NCI-H345 (cell line): ENCODE measurements at places on chromosomes 3 and 15.

DNA sequence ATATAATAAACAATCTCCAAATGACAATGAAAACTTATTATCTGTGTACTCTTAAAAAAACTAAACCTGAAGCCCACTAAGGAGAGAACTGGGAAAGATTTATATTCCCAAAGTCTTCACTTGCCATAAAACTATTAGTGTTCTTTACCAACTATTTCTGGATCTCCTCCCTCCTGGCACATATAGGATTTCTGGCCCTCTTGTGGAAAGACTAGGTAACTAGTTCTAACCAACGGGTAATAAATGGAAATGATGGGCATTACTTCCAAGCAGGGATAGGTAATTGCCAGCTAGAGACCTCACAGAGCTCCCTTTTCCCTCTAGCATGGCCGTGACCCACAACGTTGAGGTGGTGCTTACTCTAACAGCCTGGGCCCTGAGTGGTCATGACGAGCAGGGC lies 110.1 kb downstream of the DNAH12 start:
- peak; percentile 10 for DNase-seq

GRCh38 chr15:65286069-65286703 lies 497 bp downstream of the PARP16 start:
- DNase-seq = no peak

DNA sequence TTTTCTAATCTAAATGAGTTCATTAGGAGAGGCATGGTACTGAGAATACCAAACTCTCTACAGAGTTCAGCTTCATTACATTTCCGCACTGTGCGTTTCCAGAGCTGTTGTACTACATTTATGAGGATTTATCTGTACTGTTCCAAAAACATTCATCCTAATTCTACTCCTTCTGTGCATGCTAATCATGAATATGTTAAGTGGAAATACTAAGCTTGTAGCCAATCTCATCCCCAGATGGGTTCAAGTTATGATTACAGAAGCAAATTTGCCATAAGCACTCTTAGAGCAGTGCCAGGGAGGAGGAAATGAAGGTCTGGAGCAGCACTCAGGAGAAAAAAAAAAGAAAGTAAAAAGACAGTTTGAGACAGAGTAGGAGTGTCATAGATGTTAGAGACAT lies 544.3 kb downstream of the GBE1 start:
- no peak for DNase-seq

DNA sequence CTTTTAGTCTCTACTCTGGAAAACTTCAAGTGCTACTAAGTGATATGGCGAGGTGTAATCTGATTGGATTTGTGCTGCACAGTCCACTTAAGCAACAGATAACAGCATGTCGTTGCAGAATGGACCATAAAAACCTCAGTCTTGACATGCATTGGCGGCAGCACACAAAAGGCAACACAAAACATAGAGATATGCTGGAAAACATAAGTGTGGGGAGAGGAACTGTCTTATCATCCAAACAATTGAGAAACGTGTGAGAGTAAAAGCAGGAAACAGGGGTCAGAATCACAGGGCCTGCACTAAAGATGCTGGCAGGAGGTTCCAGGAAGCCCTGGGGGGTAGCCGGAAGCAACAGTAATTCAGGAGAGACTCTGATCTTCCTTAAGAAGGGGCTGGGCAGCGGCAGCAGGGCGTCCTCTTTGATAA lies 82.1 kb downstream of the CGNL1 start:
- DNase-seq = peak; percentile 12

DNA sequence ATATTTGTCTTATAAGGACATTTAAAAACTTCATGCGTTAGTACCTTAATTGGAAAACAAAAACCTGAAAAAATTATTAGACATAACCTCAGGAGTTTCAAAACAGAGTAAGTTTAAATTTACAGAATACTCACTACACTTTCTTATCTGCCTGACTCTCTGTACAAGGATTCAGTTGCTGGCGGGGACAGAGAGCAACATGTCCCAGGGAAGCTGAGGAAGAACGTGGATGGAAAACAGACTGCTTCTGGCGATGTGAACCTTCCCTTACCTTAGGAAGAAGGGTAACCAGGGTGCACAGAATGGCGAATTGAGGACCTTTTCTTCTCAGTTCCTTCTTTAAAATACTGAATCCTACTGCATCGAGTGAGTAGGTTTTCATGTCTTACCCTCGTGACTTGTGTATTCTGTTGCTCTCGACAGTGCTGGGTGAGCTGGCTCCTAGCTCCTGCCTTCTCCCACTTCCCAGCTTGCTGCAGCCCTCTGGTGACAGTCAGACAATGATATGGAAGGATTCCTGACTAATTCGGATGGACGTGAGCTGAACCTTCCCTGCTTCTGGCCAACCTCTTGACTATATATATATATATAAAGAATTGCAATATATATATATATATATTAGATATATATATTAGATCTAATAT lies 178.2 kb downstream of the PDZRN3 start:
- no peak for DNase-seq

DNA sequence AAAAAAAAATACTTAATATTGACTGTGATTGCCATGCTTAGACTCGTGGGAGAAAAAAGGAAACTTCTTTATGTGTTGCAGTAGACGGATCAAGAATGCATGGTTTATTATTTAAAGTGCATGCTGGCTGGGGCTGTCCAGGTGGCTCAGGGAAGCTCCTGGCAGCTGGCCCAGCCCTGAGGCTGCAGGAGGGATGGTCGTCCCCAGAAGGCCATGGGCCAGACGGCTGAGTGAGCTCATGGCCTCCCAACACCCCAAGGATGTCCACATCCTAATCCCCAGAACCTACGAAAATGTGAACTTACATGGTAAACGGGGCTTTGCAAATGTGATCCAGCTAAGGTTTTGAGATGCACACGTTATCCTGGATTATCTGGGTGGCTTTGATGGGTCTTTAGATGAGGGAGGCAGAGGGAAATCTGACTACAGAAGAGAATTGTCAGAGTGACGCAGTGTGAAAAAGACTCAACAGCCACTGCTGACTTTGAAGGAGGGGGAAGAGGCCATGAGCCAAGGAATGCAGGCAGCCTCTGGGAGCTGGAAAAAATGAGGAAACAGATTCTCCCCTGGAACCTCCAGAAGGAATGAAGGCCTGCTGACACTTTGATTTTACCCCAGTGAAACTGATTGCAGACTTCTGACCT lies 29.8 kb downstream of the ADAMTS17 start:
- DNase-seq = peak; percentile 3

DNA sequence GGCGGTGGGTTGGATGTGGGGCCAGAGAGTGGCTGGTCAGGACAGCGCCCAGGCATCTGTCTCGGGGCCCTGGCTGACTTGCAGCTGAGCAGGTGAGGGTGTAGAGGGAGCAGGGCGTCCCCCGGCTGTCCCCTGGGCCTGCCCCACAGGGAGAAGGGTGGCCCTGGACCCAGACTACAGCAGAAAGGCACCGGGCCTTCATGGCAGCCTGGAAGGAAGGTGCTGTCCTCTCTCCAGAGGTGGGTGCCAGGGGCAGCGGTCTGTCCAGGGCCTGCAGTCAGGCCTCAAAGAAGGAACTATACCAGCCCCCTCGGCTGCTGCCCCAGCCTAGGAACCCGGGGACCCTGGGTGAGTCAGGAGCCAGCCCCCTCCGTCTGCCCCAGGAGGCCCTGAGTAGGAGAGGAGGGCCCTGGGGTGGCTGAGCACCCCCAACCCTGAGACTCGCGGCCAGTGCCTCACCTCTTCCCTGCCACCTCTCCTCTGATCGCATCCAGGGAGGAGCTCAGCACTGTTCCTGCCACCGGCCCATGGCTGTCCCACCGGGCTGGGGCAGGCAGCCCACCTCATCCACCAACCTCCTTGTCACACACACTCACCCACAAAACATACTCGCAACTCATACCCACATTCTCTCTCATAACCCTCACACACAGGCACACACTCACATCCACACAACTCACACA lies 133.5 kb downstream of the FBLN2 start:
- no peak for DNase-seq

GRCh38 chr15:33826201-33826600 lies 142.1 kb upstream of the CHRM5 start:
- DNase-seq = no peak

GRCh38 chr15:44340410-44340809 lies 51.9 kb downstream of the GOLM2 start:
- no peak for DNase-seq

GRCh38 chr3:9940746-9941145 lies 7.1 kb downstream of the CRELD1 start:
- no peak for DNase-seq

- no peak for DNase-seq
Observed at GRCh38 chr3:40504636-40505430, 1.0 kb upstream of the ZNF620 start.

DNA sequence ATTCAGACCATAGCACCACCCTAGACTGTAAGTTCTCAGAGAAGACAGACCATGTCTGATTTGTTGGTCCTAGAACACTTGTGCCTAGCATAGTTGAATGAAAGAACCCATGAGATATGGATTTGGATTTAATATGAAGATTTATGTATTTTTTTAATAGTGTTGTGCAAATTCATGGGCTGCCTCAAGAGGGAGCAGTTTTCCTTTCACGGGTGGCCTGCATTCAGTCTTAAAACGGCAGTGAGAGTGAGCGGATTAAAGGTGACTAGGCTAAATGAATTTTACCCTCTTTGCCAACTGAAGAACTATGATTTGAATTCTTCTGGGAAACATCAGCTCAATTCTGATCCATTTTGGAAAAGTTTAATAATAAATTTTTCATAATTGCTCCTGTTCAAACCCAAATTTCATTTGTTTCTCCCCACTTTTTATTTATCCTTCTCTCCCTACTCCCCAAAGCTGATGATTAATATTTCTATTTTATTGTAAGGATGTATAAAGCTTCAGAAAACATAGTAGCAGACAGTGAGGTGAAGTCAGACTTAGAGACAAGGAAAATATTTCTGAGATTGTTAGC lies 67.3 kb downstream of the MORC1 start:
- no peak for DNase-seq

- no peak for DNase-seq
Observed at GRCh38 chr3:156910022-156910421, 83.9 kb downstream of the LEKR1 start.

GRCh38 chr15:85563731-85564130 lies 183.3 kb downstream of the AKAP13 start:
- DNase-seq = no peak

DNA sequence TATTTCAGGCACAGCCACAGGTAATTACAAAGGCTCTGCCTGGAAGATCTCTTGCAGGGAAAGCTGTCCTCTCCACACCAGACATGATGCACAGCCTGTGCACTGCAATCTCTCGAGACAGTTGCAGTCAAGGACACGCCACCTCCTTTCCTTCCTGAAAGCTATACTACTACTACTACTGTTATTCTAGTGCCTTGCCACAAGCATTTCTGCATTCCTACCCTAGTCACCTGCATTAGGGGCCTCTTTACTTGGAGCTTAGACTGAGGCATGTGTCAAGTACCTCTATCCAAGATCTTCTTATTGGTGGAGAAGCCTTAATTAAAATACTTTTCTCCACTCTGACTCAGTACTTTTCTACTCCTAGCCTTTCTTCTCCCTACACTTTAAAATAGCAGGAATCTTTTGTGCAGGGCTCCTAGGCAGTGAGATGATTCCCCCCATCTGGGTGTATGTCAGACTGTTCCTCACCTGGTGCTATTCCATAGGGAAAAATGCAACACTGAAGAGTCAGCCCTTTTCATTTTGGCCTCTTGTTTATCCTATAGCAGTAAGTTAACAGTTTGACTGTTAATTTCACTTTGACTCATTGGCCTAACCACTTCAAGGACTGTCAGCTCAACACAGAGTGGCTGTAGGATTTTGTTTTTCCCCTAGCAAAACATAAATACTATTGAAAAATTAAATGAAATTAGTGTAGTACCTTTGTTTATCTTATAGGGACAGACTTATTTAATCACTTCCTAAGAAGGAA lies 78.9 kb downstream of the ESYT3 start:
- no peak for DNase-seq

- DNase-seq = no peak
Observed at GRCh38 chr3:66823009-66823397, 175.1 kb upstream of the KBTBD8 start.

DNA sequence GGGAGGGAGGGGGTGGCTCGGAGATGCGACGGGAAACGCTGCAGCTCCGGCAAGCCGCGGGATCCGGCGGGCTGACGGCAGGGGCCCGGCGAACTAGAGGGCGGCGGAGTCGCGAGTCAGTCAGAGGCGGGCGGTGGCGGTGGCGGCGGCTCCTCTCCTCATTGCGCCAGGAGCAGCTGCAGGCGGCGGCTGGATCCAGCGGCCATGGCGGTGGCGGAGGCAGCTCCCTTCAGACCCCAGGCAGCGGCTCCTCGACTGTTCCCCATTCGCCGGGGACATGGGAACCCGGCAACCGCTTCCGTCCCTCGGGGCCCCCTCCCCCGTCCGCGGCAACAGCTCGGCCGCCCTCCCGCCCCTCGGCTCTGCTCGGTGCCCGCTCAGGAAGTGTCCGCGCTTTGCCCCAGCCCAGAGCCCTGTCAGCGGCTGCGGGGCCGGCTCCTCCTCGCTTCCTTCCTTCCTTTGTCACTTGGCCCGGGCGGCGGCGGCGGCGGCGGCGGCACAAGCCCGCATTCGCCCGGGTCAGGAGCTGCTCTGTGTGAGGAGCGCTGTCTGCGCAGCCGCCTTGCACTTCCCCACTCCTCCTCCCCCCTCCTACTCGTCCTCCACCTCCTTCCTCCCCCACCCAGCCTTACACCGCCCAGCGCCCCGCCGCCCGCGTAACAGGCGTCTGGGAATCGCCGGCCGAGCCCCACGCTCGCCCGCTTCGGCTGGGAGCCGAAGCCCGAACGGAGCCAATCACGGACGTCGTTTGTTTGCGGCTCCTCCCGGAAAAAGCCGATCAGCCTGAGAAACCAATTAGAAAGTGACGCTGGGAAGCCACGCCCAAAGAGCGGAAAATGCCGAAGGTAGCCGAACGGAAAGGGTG lies at the start of gene GSK3B:
Gene GSK3B (minus strand): TSS at position 537 of the 865 bp plus-strand sequence. CDS start 1,013 bp downstream, outside the sequence.
- peak; percentile 100 for DNase-seq

- no peak for DNase-seq
Observed at GRCh38 chr15:51678096-51678495, 3.2 kb upstream of the SCG3 start.

GRCh38 chr3:149703466-149703865 lies 45.6 kb upstream of the WWTR1 start:
- no peak for DNase-seq

DNA sequence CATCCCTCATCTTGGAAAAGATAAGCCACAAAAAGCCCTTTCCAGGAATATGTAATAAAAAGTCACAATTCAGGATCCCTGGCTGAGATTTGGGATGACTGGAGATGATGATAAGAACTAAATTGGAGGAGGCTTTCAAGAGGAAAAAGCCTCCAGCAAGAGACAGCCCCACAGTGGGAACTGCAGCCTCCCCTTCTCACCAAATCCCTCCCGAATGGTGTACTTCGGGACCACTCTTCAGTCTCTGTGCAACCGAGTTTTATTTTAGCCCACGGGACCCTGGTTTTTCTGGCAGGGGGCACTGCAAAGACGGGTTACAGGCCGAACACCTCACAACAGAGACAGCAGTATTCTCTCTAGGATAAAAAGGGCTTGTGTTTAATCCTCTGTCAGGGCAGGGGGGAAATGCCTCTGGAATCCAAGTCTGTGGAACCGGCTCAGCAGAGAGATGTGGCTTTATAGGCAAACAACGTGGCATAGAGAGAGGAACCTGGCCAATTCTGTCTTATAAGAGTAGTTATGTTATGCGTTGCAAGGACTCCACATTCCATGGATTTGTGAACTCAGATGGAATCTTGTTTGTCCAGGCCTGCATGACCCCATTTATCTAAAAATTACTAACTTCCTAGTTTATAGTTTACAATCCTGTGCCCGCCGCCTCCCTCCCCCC lies 1.2 kb upstream of the LMCD1 start:
- DNase-seq = no peak
